Astrocyte of the hippocampus (primary cell): ENCODE measurements at places on chromosomes 6 and 20.

- no peak for DNase-seq
Observed at GRCh38 chr20:40319741-40320516, 369.1 kb downstream of the MAFB start.

- DNase-seq = no peak
Observed at GRCh38 chr20:21713470-21713869, 8.0 kb downstream of the PAX1 start.

DNA sequence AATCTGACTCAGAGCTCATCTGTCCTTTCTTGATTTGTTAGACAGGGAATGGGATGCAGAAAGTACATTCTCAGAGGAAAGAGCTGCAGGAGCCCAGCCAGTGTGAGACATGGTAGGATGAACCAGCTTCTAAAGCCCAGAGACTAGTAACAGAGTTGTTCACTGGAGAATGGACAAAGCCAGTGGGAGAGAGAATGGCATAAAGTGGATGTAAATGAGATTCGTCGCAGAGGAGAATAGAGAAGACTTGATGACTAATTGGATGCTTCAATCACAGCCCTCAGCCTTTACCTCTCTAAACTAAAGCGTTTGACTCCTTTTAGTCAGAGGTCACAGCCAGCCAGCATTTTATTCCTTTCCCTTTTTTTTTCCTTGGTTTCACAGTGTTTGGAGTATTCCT, 25.5 kb upstream of the L3MBTL3 start:
- DNase-seq = peak; percentile 42

GRCh38 chr6:107115695-107116327, 496 bp upstream of the BEND3 start:
- DNase-seq = peak; percentile 71

DNA sequence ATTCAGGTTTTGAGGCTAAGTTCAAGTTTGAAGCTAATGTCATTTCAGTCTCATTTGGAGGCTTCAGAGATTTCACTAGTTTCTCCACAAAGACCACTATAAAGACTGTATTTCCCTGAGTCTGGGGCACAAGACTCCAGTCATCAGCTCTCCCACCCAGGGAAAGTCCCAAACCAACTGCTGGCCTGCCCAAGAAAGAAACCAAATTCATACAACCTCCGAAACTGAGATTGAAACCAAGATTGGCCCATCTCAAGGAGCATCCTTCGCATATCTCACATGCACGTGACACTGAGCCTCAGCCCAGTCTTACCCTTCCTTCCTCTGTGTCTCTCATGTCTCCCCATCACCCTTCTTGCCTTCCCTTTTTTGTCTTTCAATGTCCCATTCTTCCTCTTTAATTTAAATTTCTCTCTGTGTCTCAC, 3.5 kb upstream of the LTA start:
- no peak for DNase-seq

DNA sequence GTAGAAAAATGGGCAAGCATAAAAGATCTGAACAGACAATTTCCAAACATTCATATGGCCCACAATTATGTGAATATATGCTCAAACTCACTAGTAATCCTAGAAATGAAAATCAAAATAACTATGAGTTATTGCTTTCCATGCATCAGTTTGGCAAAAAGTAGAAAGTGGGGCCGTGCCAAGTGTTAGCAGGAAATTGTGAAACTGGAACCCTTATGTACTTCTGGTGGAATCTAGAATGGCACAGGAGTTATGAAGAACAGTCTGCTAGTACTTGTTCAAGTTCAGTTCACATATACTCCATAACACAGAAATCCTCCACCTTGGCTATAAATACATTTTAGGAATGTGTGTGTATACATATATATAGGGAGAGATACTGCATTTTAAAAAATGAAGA, 89.8 kb downstream of the EYA2 start:
- DNase-seq = no peak

DNA sequence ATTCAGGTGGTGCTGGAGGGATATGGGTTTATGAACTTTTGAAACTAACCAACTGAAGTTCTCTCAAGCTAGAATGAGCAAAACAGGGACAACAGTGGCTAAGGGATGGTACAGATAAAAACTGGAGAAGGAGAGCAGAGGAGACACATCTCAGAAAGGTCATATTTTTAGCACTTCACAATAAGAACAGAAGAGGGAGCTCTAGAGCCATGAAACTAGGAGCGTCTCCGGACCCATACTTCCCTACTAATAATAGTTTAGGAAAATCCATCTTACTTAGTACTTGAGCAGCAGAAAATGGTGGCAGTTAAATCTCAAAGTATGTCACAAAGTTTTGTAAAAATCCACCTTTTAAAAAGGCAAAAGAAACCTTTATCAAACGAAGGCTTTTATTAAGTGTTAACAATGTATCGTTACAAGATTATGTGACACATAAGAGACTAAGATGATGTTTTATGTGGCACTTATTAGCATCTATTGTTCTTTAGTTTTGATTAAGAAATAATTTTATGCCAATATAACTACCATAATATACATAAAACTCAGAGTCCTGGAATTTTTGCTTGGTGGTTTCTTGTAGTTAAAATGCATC, 278.6 kb downstream of the TBC1D32 start:
- DNase-seq = peak; percentile 76

DNA sequence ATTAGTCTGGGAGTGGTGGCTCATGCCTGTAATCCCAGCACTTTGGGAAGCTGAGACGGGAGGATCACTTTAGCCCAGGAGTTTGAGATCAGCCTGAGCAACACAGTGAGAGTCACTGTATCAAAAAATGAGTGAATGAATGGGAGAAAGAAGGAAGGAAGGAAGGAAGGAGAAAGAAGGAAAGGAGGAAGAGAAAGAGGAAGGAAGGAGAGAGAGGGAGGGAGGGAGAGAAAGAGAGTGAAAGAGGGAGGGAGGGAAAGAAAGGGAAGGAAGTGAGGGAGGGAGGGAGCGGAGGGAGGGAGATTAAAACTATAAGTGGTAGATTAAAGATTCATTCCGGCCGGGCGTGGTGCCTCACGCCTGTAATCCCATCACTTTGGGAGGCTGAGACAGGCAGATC, 28.9 kb upstream of the RREB1 start:
- DNase-seq = no peak

DNA sequence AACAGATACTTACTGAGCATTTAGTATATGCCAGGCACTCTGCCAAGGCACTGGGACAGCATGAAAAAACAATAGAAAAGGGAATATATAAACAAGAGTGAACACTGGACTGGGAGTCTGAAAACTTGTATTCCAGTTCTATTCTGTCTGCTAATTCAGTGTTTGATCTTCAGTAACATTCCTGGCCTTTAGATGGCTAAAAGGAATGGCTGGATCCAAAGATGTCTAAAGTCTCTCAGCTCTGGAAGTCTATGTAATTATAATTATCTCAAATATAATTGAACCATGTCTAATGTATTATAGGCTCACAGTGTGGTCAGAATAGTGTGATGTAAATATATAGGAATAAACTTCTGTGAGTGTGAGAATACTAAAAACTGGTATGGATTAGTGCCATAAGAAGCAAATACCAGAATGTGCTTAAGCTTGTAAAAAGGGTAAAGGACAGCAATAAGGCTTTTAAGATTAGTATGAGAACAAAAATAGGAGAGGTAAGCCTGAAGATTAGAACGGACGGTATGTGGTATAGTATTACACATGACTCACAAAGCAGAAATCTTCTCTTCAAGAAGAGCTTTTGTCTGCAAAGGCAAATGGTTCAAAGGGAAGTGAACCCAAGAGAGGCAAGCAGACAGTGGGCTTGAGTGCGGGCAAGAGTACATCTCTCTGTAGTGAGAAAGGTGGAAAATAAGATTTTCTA, 68.5 kb downstream of the TMEM200A start:
- peak; percentile 25 for DNase-seq

GRCh38 chr6:43242908-43243663, at the start of gene TTBK1:
Gene TTBK1 (plus strand): TSS chr6:43243481. CDS start chr6:43246661, 3,180 bp downstream.
- peak; percentile 32 for DNase-seq

DNA sequence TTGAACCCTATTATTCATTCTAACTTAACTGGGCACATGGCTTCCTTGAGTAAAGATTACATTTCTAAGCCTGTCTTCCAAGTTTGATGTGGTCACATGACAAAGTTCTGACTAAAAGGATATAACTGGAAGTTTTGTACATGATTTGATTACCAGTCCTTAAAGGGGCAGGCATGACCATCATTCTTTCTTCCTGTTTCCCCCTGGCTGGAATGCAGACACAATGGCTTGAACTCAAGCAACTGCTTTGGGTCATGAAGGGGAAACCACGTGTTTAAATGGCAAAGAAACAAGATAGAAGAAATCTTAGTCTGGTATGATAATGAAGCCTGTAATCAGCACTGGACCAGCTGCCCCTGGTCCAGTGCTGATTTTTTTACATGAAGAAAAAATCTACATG, 15.6 kb upstream of the SHLD1 start:
- no peak for DNase-seq

DNA sequence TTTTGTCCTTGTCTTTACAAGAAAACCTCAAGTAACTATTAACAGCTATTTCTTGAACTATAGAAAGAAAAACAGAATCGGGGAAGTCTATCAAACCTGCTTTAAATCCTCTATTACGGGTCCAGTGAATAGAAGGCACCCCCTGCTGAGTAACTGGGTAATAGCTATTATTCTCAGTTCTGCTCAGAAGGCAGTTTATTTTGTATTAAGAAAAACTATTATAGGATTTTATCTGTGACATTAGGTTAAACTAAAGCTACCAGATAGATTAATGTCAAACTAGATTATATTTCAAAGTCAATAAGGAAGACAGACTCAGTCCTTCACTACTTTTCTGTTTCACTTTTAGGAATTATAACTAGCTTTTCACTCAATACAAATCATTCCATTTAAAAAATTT, 93.7 kb downstream of the DST start:
- DNase-seq = peak; percentile 41

GRCh38 chr6:15574486-15574885, 88.3 kb downstream of the DTNBP1 start:
- DNase-seq = no peak

DNA sequence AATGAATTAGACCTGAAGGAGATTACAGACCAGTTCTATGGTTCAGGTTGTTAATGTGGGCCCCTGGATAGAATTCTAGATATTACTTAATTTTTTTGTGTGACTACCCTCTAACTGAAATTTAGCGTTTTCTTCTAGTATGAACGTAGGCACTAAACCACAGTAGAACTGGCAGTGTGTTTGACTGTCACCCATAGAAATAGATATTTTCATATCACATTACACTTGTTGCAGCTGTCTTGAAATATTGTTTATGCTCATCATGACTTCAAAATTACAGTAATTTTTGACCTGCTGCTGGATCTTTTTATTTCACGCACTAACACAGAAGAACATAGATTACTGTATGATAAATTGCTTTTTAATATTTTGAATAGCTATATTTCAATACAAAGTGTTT, 31.6 kb downstream of the E2F3 start:
- DNase-seq = no peak

DNA sequence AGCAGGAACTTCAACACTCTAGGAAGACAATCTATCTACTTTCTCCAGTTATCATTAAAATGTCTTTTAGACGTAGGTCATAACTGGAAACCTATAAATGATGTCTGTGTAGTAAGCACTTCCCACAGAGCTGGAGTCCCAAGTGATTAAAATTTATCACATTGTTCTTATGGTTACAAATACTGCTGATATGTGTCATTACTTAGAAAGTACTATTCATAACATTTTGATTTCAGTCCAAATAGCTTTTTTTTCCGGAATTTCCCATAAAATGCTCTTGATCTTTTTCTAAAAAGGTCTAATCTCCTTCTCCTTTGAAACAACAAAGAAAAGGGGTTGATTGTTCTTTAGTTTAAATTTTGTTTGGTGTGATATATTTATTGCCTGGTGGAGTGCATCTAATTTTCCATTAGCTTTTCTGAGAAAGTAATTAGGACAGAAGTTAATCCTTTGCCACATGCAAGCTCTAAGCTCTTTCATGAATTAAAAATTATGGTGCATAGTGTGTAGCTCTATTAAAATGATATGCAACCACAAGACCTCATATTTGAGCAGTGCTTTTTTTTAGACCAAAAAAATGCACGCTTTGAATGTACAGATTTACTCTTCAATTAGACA, 132.7 kb upstream of the TCF21 start:
- DNase-seq = no peak

DNA sequence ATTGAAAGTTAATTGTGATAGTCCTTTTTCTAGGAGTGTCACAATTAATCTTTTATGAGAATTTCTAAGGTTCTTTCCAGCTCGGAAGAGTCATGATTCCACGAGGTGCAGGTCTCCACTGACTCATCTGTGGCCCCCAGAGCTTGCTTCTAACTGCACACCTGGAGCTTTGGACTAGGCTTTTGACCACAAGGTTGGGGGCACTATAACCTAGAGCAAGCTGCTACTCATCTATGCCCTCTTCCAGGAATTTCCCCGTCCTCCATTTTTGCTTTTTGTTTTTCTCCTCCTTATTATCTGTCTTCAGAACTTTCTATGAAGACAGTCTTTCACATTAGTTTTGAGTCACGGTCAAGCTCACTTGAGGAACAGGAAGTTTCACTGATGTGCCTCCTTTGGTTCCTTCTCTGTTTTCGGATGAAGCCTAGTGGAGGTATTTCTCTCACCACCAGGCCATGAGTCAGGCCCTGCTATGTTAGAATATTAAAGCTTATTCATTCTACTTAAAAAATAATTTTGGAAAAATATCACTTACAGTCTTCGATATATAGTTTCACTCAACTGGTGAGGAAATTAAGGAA, 119.2 kb upstream of the INSM1 start:
- no peak for DNase-seq

DNA sequence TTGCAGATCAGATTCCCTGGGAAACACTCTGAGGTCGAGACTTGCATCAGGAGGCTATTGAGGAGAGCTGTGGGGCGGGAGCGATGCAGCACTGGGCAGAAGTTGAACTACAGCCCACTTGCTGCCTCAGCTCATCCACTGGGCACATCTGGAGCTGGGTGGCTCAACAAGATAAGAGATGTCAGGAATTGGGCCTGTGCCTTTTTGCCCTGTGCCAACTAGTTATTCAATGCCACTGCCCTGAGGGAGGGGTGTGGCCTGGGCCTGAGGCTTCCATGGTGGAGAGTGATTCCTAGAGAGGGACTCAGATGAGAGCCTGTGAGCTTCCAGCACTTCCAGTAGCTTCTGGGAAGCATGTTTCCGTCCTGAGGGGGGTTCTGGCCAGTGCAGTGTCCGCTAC, 32.7 kb downstream of the BRPF3 start:
- no peak for DNase-seq
